ENCODE measurements at places on chromosomes 2 and 18.

DNA sequence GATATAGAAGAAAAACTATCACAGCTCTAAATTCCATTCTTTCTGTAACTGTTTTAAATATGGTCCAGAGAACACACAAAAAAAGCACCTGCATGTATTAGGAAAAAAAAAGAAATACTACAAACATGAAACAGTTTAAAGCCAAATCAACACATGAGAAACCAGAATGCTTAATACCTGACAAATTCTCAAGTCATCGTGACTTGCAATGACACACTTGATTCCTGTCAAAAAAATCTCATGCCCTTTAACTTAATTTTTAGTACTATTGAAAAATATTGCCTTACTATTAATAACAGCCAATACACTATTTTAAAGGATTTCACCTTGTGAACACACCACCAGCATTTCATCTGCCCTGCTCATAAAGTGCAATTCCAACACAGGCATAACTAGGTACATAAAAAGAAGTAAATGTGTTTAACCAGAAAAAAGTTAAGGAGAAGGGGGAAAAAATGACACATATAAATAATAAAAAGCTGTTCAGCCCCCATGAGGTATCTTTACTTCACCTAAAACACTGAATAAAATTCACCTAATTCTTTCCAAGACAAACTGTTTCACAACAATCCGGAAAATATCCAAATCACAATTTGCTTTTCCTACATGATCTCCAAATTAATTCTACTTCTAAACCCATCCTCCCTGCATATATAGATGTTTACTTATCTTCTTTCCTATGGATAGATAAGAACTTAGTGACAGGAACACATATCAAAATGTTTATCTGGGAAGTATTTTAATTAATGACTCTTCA lies 10.8 kb downstream of the ROCK2 start:
- no peak for DNase-seq

- DNase-seq: no peak
These were observed 1279.0 kb upstream of the LRRTM1 start for GRCh38 chr2:81583311-81584108.

- no peak for DNase-seq
These were observed 2.3 kb downstream of the INPP5D start for GRCh38 chr2:233062451-233062850.

- DNase-seq: peak; percentile 12
These were observed 26.6 kb upstream of the MAP3K20 start for GRCh38 chr2:173048897-173049661.

DNA sequence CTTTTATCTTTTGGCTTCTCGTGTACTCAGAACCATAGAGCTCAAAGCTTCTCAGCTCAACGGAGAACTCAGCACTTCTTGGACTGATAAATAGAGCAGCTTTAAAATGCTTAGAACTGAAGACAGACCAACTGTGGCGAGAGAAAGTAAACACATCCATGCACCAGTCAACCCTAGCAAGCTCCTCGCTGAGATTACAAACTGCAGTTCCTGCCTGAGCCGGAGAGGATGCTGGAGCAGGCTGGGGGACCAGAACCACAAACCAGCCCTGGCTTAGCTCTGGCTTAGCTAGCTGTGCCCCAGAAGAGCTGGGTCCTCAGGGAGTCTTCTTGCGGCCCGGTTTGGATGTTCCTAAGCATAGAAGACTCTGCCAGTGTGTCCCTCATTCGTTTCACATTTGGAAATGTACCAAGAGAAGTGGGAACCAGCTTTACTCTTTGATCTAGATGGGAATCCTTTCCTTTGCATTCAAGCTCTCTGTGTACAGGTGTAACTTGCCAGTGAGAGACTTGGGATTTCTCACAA lies 5.6 kb downstream of the PAX8 start:
- no peak for DNase-seq

All from GOT3 (cell line).